Urinary bladder (tissue), 4 donors: ENCODE measurements at places on chromosomes 12 and 14.

DNA sequence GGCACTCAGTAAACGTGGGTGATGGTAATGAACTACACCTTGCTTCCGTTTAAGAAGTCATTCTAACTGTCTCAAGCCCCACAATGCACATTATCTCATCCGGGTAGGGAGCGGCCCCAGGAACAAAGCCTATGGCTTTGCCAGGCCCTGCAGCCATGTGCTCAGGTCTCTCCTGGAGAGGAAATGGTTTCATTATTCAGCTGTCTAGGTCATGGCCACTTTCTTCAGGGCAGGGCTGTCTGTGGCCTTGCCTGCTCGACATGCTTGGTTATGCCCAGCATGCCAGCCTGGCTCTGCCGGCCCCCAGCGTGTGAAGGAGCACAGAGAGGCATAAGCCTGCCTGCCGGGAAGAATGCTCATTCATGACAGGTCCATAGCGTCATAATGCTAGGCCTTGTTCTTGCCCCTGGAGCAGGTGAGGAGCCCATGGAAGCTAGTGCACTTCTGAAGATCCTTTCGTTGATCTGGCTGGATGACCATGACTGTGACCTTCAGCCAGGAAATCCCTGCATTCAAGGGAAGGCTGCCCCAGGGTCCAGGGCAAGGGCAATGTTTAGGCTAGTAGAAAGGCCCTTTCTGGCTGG, 26.3 kb upstream of the FOS start:
- DNase-seq: no peak

DNA sequence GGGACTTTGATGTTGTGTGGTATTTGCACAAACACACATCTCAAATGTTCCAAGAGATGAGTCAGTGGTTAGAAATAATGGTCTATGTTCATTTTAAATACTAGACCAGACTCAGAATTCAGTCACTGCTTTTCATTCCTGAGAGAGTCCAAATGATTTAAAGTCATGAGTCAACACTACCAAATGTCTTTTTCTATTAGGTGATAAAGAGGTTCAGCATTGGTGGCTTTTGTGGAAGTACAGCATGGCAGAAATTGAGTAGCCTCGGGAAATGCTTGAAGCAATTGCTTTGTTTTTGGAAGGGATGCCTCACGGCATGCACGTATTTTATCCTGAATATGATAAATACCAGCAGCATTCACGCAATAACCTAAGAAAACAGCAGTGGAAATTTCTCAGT, 115.7 kb downstream of the DIO2 start:
- DNase-seq: no peak

DNA sequence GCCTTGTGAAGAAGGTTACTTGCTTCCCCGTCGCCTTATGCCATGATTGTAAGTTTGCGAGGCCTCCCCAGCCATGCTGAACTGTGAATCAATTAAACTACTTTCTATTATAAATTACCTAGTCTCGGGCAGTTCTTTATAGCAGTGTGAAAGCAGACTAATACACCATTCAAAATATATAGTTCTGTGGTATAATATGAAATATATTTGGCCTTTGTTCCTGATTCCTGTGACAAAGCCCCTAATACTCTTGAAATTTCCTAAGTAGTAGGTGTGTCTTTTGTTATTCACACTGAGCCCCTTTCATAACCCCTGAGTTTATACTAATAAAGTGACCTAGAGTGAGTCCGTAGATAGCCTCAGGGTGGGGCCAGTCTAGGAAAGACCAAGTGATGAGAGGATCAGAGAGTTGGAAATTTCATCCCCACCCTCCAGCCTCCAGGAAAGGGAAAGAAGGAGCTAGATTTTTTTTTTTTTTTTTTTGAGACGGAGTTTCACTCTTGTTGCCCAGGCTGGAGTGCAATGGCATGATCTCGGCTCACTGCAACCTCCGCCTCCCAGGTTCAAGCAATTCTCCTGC, 19.4 kb upstream of the STRN3 start:
- no peak for DNase-seq

- no peak for DNase-seq
Measured at GRCh38 chr12:124543590-124544310, 23.7 kb downstream of the NCOR2 start.

DNA sequence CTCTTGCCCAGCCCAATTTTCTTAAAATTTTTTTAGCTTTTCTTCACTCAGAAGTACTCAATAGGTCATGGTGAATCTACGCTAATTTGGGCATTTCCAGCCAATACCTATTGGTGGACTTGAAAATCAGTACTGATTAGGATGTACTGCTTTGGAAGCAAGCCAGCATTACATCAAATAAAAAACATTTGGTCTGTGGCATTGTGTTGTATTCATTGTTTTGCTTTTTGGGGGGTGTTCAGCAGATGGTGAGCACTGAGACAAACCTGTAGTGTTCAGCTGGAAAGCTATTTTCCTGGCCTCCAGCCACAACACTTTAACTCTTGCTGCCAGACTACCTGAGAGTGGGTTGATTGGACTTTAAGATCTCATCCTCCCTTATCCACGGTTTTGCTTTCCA, 4.0 kb downstream of the MAPKAPK5 start:
- no peak for DNase-seq

DNA sequence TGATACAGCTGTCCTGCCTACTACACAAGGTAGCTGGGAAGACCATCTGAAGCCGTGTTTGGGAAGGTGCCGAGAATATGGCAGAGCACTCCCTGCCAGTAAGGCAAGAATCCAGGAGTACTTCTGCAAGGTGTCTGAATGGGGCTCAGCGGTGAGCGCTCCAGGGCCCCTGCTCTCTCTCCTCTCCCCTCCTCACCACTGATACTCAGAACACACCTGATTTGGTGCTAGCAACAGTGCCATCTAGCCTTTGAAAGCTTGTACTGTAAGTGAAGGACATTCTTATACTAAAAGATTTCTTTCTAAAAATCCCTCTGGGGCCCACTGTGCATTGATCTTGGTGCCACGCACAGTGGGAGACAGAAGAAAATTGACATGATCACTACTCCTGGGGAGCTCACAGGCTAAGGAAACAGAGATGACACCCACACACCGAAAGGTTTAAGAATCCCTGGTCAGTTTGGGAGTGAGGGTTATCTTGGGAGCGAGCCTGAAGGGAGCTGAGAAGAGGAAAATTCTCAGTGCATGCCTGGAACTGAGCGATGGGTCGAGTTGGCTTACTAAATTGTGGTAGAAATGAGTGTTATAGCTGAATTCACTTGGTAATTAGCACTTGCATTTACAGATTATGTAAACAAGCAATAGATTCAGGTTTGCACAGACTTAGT, 216.9 kb downstream of the NTF3 start:
- DNase-seq: no peak

- DNase-seq: no peak
Measured at GRCh38 chr14:21199611-21200560, 44.0 kb upstream of the OR5AU1 start.

- DNase-seq: no peak
Measured at GRCh38 chr12:72716221-72716620, 444.1 kb downstream of the TRHDE start.

DNA sequence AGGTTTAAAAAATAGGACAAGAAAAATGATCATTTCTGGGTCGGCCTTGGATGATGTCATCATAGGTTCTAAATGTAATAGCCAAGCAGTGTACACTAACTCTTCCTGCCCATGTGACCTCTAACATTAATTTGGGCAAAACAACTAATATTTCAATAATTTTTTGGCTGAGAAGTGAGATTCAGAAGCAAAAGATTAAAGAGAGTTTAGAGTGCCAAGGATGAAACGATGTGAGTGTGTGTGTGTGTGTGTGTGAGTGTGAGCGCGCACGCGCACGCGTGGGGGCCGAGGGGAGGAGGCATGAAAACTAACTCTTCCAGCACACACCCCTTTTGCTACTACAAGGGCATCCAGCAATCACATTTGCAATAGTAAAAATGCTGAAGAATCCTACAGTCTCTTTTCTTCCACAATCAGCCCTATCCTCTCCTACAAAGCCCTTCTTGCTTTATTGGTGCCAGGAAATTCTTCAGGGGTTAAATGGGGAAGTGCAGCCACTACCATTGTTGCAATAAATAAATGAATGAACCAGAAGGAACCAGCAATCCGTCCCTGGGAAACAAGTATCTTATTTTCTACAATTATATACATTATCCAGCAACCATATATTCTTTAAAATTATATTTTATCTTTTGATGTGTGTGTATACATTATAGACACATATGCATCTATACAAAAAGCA, 52.9 kb downstream of the PEBP1 start:
- DNase-seq: peak; percentile 23
